ENCODE measurements at places on chromosomes 2 and 18.

DNA sequence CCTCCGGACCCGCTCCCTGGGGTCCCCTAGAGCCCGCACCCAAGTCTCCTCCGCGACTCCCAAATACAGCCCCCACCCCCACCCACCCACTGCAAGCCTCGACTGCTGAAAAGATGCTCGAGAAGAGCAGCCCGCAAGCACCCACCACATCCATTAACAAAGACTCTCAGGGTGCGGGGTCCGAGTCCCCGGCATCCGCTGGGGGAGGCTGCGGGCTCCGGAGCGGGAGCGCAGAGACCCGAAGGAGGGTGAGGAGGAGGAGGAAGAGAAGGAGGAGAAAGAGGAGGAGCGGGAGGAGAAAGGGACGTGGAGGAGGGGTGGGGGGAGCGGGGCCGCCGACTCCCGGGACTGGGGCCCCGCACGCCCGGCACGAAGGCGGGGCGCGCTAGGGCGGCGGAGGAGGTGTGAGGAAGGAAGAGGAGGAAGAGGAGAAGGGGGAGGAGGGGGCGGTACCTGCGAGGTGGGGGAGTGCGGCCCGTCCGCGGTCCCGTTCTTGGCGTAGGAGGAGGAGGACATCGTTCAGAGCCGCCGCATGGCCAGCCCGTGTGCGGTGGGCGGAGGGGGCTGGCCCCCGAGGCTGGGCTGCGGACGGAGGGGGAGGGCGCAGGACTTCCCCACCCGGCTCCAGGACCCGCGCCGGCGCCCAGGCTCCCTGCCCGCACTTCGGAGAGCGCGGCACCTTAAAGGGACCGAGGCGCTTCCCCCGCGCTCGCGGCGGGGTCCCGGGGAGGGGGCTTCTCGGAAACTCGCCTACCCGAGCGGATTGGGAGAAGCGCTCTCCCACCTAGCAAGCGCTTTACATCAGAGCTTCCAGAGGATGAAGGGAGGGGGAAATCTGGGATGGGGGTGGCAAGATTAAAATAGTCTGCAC lies at the start of gene CACNB4:
CACNB4 (minus strand) TSS at position 549 of the 871 bp plus-strand sequence.
- DNase-seq = no peak

- no peak for DNase-seq
Observed at GRCh38 chr18:74796841-74797576, 199.3 kb downstream of the ZNF407 start.

DNA sequence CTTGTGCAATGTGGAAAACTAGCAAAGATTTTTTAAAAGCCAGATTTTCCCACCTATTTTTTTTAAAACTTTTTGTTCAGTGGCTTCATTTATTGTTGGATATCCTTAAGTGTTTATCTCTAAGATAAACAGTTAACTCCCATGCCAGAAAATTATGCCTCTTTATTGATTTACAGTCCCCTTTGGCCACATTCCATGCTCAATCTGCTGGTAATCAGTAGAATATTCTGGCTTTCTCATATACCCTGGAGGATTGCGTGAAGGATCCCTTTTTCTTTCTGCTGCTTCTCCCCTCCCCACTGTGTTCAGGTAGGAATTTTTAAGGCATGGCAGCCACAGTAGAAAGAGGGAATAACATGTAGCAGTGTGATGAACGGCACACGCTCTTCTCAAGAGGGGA lies 2.6 kb downstream of the GRHL1 start:
- DNase-seq = no peak

GRCh38 chr2:55061523-55062344 lies 11.5 kb upstream of the RTN4 start:
- no peak for DNase-seq

DNA sequence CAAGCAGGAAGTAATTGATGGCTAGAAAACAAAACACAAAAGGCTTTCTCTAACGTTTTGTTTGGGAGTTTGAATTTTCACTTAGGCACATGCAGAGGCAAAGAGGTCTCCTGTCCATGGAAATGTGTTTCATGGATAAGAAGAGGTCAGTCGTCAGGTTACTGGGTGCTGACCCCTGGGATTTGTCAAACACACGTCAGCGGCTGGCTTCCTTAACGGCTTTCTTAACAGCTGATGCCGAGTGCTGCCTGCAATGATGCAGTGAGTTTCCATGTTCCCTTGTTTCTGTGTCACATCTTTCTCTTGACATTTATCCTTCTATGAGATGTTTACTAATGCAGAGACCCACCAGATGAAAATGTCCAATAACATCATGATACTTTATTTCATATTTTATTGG lies 31.7 kb downstream of the GPR39 start:
- DNase-seq = no peak

GRCh38 chr2:98269274-98269673 lies 77.0 kb upstream of the CNGA3 start:
- no peak for DNase-seq

DNA sequence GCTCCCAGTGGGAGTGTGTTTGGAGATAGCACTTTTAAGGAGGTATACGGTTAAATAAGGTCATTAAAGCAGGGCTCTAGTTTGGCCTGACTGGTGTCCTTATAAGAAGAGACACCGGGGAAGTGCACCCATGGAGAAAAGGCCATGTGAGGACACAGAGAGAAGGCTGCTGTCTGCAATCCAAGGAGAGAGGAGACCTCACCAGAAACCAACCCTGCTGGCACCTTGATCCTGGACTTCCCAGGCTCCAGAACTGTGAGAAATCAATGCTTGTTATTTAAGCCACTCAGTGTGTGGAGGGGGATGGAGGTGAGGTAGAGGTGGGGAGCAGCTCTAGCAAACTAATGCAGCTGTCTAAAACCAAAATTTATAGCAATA lies 62.0 kb downstream of the RPL31 start:
- DNase-seq = no peak

DNA sequence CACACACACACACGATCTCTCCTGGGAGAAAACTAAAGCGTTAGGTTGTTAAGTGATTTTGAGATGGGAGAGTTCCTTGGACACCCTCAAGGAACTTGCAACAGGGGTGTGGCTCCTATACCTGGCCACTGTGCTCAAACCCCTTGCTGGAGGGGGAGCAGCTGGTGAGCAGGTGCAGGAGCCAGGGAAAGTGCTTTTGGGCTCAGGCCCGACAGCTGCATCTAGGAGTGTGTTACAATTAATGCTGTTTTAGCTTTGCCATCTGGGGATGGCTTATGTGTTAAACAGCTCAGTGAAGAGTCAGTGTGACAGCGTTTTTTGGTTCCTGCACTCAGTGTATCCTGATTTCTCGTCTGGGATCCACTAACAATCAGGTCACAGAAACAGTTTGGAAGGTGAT lies 510.8 kb downstream of the TRIB2 start:
- DNase-seq = no peak

DNA sequence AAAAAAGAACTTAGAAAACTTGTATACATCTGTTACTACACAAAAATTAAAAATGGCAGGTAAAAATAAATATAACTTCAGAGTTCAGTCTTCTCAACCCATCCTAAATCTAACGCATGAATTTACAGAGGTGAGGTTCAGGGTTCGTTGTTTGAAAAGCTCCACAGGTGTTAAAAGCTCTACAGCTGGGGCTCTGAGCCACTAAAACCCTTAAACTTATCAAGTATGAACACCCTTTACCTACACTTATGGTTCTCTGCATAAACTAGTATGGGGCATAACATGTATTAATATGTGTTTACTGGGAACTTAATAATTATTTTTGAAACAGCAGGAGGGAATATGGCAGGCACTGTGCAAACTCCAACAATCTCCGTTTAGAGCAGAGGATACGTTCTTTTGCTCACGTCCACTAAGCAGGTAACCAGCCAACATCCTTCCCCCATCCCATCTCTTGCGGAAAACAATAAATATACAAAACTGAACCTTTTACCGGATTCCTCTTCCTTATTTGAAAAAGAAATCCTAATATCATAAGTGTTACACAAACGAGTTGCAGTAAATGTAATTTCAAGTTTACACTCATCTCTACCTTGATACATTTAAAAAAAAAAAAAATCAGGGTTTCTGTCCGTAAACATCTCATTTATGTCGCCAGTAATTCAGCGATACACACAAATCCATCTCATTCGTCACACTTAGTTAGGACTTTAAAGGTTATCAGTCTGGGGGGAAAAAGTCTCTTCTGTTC lies 1.3 kb downstream of the PIAS2 start:
- DNase-seq = no peak

DNA sequence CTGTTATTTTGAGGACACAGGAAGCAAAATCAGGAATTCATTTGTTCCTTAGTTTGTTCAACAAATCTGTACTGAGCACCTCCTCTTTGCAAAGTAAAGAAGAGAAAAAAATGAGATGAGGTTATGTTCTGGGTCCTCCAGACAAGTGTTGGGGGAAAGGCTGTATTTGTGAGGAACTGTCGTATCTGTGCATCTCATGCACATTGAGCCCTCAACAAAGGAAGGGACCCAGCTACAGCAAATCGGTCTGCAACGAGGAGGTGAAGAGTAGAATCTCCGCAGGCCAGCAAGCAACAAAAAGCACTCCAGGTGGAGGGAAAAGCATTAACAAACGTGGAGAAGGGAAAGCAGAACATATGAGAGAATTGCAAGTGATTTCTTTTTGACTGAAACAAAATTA lies 143.0 kb upstream of the CYP1B1 start:
- no peak for DNase-seq

GRCh38 chr2:239337877-239338484 lies 62.8 kb downstream of the HDAC4 start:
- no peak for DNase-seq

DNA sequence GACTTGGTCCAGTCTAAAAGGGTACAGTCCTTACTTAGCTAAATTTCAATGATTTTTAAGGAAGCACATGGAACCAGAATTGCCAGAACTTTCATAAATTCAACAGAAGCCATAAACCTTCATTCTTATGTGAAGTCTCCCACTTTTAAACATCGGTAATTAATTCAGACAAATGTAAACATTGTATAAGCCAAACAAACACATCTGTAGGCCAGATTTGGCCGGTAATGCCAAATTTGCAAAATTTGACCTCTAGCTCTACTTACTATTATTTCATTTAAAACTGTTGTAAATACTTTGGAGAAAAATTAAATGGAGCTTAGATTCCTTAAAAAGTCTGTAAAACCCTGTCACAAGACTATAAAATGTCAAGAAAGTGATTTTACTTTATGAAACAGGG lies 83.2 kb upstream of the GALNT5 start:
- DNase-seq = no peak

GRCh38 chr2:110854355-110855081 lies 122.1 kb downstream of the ACOXL start:
- no peak for DNase-seq

DNA sequence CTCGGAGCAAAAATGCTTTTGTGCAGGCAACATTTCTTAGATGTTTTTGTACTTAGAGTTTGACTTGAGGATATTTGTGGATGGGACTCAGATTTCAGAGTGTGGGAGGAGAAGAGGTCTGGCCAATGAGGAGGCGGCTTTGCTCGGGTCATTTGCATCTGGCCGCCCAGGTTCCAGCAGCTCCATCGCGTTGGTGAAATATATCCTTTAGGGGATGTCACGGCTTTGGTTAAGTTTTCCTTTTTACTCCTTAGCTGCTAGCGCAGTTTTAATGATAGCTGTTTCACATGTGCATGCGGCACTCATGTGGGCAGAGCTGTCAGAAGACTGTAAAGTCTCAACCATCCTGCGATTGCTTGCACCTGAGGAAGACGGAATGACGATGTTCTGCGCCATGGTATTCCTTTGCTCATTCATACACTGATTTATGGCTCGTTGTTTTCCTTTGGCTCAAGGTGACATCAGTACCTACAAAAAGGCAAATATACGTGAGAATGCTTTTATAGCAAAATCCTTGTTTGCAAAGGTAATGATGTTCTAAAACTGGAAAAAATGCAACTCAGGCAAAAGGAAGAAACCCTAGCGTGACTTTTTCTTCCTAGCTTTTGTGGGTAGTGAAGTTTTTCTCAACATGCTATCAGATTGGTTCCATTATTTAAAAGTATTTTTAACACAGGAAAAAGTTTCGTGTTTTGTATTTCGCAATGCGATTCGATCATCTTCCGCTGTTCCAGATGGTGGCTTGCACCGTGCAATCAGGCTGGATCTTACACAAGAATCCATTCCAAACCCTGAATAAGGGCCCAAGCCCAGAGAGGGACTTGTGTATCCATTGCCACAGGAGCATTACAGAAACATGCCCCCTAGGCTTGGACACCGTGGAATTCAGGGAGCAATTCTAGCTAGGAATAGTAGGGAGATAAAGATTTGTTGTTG lies 70.5 kb upstream of the ZNF516 start:
- no peak for DNase-seq

GRCh38 chr18:3266062-3266608 lies 4.2 kb downstream of the MYL12B start:
- no peak for DNase-seq

GRCh38 chr2:195563857-195564512 lies 93.0 kb upstream of the SLC39A10 start:
- DNase-seq = no peak

GRCh38 chr2:162828545-162828944 lies 10.0 kb downstream of the KCNH7 start:
- no peak for DNase-seq

DNA sequence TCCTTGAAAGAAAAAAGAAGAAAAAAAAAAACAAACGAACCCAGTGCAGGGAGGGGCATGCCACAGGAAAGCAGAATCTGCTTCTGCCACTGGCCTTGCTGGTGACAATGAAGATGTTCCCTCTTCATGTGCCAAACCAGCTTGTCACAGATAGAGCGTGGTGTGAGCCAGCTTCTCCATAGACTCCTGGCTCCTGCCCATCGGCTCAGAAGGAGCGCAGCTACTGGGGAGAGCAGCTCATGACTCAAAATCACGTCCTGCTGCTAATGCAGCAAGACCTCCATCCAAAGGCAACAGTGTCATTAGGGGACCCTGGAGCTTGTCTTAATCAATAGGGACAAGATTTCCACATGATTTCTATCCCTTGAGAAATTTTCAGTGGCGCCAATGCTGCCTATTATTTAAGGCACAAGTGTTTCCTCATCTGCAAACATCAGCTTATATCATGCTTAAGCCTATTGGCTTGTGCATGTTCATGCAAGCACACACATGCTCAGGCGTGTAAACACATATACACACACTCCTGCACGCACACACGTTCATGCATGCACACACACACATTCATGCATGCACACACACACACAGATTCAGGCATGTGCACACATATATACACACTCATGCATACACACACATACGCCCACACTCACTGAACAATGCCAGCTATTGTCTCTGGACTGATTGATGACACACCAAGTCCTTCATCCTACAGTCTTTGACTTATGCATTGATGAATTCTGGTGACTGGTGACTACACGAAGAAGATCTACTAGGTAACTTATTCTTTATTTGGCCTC lies 682.0 kb upstream of the ID2 start:
- DNase-seq = no peak

All from substantia nigra (tissue), 51 donors.